NCI-H524 (cell line): ENCODE measurements at places on chromosomes 16 and 17.
A peak's percentile ranks its signal among the peaks of the same experiment; 100 is the strongest.

- peak; percentile 11 for DNase-seq
These were observed 129.0 kb downstream of the CDH13 start for GRCh38 chr16:82755570-82756282.

GRCh38 chr16:73058221-73058615 is 10.3 kb upstream of the ZFHX3 start:
- DNase-seq: no peak

DNA sequence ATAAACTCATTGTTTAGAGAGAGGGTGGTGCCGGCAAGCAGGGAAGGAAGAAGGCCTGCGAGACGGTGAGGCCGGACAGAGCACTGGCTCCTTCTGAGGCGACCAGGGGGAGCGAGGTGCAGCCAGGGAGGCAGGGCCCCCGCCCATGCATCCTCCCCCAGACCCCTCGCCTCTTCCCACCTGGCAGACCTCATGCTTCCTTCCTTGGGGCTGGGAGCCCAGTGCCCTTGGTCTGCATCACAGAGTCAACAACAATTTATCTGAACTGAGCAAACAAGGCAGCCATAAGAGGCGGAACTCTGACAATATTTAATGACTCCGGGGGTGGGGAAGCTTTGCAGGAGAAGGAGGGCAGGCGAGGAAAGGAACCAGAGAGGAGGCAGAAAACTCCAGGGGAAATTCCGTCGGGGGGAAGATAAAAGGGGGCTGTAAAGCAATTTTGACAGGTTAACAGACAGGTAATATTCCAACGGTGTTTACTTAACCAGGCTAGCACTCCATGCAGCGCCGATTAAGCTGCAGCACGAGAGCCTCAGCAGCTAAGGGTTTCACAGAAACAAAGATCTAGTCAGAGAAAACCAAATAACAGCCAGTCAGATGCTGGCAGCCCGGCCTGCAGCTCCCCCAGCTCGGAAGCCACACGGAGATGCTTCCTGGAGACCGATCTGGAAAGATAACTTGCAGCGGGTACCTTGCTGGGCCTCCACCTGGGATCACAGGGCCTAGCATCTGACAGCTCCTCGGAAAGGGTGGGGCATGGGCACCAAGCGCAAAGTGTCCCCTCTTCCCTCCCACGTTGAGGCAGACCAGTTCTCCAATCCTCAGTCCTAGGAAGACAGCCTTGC is 398.2 kb downstream of the SOX9 start:
- no peak for DNase-seq

DNA sequence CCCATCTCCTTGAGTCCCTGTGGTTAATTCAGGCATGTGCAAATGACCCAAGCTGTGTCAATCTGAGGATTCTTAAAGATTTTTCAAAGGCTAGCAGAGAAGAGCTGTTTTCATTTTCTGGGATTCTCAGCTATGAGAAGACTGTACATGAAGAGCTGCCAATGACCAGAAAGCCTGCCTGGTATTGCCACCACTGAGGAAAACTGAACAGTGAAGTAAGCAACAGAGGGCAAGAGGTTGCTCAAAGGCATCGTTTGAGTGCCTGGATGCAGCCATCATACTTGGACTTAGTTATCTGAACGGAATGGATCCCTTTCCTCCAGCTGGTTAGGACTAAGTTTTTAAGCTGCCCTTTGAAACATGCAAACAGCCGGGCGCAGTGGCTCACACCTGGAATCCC is 38.4 kb downstream of the FAM20A start:
- DNase-seq: no peak

GRCh38 chr17:75763613-75764416 is 1.2 kb downstream of the GALK1 start:
- peak; percentile 48 for DNase-seq

DNA sequence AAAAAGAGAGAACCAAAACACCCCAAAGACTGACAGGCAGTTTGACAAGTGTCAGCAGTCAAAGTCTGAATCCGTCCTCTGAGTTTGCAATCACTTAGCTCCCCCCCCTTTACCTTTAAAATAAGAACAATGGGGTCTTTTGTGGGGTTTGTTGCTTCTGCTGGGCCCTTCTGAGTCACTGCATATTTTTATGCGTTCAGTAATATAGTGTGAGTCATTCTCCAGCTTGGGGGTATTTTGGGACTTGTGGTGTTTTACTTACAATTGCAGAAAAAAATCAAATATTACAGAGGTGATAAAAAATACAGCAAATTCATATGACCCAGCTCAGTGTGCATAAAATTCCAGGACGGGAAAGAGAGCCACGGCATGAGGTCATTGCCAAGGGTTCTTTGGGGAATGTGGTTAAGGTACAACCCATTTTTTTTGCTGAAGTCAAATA is 120.1 kb downstream of the CYLD start:
- DNase-seq: no peak

DNA sequence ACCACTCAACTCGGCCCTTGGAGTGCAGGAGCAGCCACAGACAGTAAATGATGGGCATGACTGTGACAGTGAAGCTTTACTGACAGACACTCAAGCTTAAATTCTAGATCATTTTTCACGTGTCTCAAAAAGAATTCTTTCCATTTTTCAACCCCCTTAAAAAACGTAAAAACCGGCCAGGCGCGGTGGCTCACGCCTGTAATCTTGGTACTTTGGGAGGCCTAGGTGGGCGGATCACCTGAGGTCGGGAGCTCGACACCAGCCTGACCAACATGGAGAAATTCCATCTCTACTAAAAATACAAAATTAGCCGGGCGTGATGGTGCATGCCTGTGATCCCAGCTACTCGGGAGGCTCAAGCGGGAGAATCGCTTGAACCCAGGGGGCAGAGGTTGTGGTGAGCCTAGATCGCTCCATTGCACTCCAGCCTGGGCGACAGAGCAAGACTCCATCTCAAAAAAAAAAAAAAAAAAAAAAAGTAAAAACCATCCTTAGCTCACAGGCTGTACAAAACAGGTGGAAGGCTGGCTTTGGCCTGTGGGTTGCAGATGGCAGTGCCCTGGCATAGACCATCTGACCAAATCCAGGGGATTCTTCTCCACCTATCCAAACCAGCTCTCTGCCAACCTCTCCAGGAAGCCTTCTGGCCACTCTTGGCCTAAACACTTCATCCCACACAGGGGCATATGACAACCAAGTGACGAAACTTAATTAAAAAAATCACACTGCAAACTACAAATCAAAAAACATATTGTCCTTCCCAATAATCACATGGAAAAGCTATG is 18.3 kb downstream of the TBC1D16 start:
- DNase-seq: no peak

- DNase-seq: no peak
These were observed 40.7 kb downstream of the ABCA5 start for GRCh38 chr17:69286257-69286656.

DNA sequence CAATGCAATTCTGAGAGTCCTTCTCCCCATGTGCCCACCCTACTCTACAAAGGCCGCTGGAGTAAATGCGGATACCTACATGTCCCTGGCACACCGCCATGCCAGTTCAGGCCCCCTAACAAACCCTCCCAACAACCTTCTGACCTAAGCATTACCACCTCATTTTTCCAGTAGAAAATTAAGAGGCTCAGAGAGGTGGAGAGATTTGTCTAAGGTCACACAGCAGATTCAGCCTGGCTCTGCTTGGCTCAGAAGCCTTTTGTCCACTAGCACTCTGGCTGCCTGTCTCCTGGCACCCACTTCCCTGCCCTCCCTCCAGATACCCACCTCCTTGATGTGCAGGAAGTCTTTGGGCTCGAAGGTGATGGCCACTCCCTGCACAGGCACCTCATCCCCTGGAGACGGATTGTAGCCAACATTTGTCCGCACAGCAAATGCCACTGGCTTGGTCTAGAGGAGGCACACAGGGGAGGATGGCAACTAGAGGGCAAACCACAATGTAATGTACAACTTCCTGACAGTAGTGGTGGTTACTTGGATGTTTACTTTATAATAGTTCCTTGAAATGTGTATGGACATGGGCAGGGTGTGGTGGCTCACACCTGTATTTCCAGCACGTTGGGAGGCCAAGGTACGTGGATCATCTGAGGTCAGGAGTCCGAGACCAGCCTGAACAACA is 10.2 kb downstream of the CACNB1 start:
- DNase-seq: no peak

- peak; percentile 8 for DNase-seq
These were observed 6.8 kb upstream of the KRTAP17-1 start for GRCh38 chr17:41322094-41322902.

DNA sequence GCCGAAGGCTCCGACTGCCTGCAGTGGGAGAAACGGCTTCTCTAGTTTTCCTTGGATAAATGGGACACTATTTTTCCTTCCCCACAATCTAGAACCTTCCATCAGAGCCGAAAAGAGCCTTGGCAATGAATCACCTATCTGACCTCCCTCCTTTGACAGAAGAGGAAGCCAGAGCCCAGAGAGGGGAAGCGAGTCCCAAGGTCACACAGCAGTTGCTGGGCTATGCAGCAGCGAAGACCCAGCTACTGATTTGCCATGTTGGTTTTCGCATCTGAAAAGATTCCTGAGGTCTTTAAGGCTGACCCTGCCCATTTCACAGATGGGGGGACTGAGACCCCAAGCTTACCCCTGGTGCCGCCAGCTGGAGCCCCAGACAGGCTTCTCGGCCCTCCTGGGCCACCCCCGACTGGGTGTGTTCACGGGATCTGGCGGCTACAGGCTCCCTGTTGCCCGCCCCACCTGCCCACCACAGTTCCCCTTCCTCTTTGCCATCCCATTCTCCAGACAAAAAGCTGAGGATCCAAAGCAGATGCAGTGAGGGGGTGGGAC is 45.9 kb downstream of the RAI1 start:
- no peak for DNase-seq

- no peak for DNase-seq
These were observed 99.5 kb downstream of the SYCE1L start for GRCh38 chr16:77298418-77299360.

DNA sequence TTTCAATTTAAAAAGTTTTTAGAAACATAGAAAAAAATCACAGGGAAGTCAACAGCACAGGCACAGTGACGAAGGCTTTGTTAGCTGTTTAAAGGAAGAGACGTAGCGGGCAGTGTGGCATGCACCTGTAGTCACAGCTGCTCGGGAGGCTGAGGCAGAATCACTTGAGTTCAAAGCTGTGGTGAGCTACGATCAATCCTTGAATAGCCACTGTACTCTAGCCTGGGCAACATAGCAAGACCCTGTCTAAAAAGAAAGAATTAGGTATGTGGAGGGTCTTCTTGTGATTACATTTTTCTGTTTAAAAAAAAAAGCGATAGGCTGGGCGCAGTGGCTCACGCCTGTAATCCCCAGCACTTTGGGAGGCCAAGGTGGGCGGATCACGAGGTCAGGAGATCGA is 50.1 kb downstream of the FOXK2 start:
- no peak for DNase-seq

- DNase-seq: no peak
These were observed 6.8 kb downstream of the MTSS2 start for GRCh38 chr16:70678898-70679670.

- DNase-seq: no peak
These were observed 145.0 kb downstream of the SLC39A11 start for GRCh38 chr17:72947475-72947874.

DNA sequence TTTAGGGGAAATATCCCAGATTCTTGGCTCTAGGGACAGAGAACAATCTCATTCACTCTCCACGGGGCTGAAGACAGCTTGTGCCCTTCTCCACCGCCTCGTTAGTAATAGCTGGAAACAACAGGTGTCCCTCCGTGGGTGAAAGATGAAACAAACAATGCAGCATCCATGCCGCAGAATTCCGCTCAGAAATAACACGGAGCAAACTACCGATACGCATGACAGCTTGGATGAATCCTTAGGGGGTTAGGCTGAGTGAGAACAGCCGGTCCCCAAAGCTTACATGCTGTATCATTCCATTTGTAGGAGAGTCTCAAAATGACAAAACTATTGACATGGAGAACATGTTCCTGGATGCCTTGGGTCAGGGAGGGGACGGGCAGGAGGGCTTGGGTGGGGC is 29.4 kb upstream of the CACNG1 start:
- no peak for DNase-seq

GRCh38 chr16:50303041-50303604 is 36.8 kb downstream of the ADCY7 start:
- DNase-seq: no peak

DNA sequence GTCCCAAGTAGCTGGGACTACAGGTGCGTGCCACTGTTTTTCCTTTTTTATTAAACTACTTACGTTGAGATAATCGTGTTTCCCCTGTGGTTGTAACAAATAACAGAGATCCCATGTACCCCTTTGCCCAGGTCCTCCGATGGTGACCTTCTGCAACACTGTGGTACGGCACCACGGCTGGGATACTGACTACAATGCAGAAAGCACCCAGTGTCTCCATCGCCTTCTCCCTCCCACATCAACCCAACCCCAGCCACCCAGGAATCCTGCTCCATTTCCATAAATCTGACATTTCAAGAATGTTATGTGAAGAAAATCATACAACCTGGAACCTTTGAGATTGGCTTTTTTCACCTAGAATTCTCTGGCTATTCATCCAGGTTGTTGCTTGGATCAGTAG is 22.1 kb downstream of the MPRIP start:
- DNase-seq: no peak

- DNase-seq: peak; percentile 26
These were observed 102.5 kb downstream of the MRM1 start for GRCh38 chr17:36703860-36704266.

DNA sequence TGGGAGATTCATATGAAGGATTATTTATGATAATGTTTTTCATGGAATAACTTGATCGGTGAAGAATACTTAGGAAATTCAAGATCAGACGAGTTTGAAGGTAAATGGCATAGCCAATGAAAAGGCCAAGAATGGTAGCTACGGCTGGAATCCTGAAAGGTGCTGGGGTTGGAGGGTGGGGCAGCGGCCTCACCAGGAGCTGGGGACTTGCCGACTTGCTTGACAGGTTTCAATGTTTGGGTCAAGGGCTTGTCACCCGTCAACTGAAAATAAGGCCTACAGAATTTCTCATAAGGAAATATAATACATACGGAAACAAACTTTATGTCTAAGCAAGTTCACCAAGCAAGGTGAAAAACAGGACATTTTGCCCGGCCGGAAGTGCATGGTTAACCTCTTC is 9.9 kb downstream of the CRYM start:
- no peak for DNase-seq

- DNase-seq: no peak
These were observed 22.3 kb upstream of the PLCG2 start for GRCh38 chr16:81756615-81757356.

DNA sequence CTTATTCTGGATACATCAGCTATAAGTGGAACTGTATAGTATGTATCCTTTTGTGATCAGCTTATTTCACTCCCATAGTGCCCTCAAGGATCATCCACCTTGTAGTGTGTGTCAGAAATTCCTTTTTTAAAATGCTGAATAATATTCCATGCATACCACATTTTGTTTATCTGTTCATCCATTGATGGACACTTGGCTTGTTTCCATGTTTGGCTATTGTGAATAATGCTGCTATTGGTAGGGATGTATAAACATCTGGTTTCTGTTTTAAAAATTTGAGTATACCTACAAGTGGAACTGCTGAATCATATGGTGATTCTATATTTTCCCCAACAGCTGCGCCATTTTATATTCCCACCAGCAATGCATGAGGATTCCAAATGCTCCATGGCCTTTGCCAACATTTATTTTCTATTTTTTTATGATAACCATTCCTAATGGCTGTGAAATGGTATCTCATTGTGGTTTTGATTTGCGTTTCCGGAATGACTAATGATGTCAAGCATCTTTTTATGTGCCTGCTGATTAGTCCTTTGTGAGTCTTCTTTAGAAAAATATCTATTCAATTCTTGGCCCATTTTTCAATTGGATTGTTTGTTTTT is 11.6 kb downstream of the RCVRN start:
- DNase-seq: no peak
